Right renal cortex interstitium (tissue), 3 donors: ENCODE measurements at places on chromosomes 12 and 14.

- no peak for DNase-seq
Observed at GRCh38 chr12:30810918-30811317, 56.2 kb upstream of the CAPRIN2 start.

GRCh38 chr14:37490607-37491006, 104.4 kb downstream of the FOXA1 start:
- no peak for DNase-seq

GRCh38 chr12:98418357-98419075, 96.9 kb upstream of the TMPO start:
- DNase-seq, result no peak

DNA sequence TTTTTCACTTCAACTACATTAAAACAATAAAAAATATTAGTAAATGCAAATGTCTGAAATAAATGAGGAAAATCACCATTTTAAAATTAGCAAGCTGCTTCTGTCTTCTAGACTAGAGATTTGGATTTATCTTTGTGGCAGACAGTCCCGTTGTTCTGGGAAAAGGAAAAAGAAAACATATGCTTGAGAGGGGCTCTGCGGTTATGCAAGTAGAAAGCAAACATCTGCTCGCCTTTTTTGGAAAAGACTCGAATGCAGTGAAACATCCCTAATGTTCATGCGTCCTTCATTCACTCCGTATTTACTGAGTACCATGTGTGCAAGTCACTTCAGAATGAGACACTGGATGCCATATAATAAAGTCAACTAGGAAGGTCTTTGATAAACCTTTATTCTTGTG, 44.9 kb downstream of the IFNG start:
- no peak for DNase-seq

- no peak for DNase-seq
Observed at GRCh38 chr14:58639842-58640484, 2.2 kb downstream of the DACT1 start.

DNA sequence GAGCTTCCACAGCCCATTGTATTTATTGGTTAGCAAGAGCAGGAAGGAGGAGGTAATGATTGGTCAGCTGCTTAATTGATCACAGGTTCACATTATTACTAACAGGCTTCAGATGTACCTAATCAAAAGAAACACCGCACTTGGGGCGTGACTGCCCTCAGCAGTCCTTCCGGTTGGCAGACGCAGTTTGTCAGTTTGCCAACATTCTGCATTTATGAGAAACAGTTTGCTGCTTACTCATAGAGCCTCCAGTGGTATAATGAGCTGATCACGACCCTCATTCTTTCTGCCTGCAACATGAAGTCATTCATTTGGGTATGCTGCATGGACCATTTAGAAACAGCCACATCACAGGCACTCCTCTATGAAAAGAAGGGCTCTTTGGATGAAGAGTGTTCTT, 42.5 kb upstream of the PPM1H start:
- no peak for DNase-seq

DNA sequence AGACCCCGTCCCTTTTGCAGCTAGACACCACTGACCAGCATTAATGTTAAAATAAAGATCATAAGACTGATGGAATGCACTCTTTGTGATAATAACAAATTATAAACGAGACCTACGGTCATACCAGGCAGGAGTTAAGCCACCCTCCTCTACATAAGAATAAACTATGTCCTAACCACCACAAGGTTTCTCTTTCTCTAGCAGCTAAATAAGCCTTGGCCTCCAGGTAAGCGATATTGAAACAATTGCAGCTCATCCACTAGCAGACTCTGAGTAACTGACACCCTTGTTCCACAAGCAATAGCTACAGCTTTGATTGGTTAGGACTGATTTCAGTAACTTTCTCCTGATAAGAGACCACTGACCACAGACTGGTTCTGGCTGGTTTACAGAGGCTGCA, 144.2 kb upstream of the CCDC198 start:
- DNase-seq, result no peak

DNA sequence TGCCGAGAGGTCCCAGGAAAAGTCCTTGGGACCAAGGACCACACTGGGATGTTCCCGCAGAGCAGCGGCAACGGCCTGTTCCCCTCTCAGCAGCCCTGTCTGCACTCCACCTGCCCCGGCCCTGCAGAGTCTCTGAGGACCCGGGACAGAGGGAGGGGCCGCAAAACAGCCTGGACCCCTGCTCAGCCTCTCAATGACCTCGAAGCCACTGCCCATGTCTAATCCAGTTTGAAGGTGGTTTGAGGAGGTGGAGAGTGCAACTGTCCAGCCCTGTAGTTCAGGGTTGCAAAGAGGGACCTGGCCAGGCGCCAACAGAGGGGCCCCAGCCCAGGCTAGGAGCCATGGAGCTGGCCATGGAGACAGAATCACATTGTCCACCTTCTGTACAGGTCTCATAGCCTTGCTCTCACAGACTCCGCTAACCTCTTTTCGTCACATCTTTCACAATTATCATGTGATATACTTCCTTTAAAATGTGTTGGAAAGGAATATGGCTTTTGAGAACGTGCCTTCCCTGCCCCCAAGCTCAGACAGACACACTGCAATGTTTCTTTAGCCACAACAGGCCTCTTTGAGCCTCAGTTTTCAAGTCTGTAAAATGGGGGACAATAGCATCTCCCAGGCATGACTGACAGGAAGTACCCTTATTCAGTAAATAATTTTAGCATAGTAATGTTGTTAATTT, 49.3 kb downstream of the ACTN1 start:
- DNase-seq, result no peak

- DNase-seq, result no peak
Observed at GRCh38 chr14:99596071-99596627, 7.9 kb downstream of the CCDC85C start.

DNA sequence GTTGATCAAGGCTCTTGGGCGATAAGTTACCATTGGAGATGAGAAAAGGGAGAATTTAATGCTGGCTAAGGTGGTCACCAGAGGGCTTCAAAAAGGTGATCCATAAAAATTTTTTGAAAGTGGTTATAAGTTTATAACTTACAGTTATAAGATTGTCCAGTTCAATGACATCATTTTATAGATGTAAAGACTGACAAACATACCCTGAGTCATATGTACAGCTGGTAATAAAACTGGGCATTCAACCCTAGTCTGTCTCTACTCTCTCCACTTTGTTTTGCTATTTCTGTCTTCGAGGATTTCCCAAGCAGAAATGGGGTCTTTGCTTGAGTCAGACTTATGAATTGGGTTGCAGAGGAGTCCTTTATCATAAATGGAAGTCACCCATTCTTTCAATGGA, 454.0 kb downstream of the SOX5 start:
- DNase-seq, result no peak

- no peak for DNase-seq
Observed at GRCh38 chr12:132326646-132327045, 2.7 kb downstream of the GALNT9 start.

DNA sequence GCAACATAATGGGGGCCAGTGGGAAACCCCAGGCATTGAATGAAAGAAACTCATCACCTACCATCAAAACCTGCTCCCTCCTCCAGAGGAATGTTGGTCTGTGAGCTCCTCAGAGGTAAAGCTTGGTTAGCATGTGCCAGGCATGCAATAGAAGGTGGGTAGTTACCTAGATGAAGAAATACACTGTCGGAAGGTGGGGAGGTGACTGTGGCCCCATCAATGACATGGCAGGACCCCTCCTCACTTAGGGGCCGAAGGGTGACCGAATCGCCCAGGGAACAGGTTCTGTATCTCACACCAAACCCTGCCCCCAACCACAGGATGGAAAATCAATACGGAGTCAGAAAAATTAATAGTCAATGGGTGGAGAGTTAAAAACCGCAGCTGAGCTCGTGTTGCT, 135.6 kb downstream of the BCL11B start:
- DNase-seq, result no peak

GRCh38 chr14:39035336-39035735, 67.7 kb downstream of the SEC23A start:
- no peak for DNase-seq
